AG09309 (cell line): ENCODE measurements at places on chromosomes 12 and 14.
A peak's percentile ranks its signal among the peaks of the same experiment; 100 is the strongest.

DNA sequence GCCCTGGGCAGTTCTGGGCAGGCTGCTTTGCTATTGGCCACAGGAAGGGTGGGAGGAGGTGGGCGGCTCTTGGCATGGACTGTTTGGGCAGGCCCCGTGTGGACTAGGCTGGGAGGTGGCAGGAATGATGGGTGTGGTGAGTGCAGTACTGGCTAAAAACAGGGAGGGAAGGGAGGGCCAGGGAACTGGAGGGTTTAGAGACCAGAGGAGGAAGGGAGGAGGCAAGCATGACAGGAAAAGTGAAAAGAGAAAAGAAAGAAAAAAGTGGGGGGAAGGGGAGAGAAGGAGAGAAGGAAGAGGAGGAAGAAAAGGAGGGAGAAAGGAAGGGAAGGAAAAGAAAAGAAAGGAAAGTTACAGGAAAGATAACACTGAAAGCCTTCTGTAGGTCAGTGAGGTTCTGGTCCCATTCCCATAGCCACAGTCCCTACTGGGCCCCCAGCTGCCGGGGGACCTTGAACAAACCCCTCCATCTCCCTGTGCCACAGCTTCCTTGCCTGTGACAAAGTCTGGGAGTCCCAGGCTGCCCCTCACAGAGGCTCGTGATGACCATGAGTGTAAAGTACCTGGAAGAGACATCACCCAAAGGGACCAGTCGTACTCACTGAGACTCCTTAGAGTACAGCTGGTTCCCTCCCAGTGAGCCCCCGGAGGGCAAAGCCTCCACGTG is 1.1 kb upstream of the C14orf132 start:
- no peak for DNase-seq

- DNase-seq = no peak
Observed at GRCh38 chr14:36845356-36846012, 183.8 kb downstream of the PAX9 start.

- no peak for DNase-seq
Observed at GRCh38 chr12:50219544-50219943, 52.4 kb upstream of the CERS5 start.

GRCh38 chr12:132006056-132006680 is 56.4 kb downstream of the EP400 start:
- DNase-seq = no peak

- no peak for DNase-seq
Observed at GRCh38 chr12:46148327-46149078, 120.3 kb downstream of the SLC38A1 start.

- DNase-seq = no peak
Observed at GRCh38 chr12:106647793-106648514, 65.2 kb downstream of the RFX4 start.

GRCh38 chr12:109734219-109735000 is 20.8 kb downstream of the FAM222A start:
- no peak for DNase-seq

DNA sequence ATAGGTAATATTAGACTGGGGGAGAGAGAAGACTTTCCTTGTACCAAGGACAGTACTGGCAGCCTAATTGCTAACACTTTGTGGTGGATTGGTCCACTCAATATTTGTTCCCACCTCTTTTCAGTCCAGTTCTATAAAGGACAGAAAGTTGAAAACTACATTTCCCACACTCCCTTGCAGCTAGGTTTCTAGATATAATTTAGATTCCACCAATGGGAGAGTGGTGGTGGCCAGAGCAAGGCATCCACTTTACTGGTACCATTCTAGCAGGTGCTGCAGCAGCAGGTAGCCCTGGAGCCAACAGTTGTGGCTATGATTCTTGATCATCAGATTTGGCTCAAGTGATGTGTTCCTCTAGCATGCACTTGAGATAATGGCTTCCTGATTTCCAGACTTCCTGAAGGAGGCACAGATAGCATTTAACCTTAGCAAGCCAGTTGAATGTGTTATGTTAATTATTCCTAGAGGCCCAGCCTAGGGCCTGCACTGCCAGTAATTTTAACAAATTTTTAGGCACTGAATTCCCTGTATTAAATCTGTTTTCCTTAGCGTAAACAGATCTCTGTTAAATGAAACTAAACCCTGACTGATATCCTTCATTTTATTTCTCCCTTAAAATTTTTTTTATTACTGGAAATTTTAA is 24.4 kb downstream of the SLC38A1 start:
- no peak for DNase-seq

DNA sequence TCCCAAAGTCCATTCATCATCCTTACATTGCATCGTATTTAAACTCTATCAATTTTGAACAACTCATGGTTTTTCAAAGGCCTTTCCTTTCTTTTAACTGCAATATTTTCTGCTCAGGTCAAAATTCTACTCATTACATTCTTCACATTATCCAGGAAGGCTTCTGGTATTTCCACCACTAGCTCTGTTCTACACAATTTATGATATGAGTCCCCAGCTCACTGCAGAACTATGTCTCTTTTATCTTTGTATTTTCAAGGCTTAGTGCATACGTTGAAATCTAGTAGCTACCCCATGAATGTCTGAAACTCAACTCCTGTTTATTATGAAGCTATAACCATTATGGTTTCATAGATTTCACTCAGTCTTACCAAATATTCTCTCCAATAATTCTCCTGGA is 282.9 kb downstream of the DUSP6 start:
- no peak for DNase-seq

DNA sequence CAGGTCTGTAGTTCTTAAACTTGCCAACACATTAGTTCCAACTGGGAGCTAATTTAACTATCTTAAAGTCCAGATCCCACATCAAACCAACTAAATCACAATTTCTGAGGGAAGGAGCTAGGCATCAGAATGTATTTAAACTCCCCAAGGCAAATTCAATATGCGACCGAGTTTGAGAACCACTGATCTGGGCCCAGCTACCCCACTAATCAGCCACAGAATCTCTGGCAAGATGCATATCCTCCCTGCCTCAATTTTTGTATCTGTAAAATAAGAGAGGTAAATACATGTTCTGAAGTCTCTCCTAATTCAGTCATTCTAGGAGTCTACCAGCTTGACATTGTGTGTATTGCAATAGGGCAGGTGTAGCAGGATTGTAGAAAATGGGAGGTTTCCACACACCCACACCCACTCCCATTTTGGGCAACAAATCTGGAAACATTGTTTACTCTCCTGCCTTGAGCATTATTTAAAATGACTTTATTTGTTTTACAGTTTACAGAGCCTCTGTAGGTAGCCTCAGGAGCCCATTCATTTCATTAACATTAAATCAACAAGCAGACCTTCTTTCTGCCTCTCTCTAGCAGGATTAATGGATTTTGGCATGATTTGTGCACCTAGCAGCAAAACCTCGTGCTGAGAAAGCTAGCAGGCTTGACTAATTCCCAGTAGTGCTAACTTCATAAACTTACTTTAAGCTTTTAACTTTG is 15.6 kb downstream of the LGR5 start:
- no peak for DNase-seq

DNA sequence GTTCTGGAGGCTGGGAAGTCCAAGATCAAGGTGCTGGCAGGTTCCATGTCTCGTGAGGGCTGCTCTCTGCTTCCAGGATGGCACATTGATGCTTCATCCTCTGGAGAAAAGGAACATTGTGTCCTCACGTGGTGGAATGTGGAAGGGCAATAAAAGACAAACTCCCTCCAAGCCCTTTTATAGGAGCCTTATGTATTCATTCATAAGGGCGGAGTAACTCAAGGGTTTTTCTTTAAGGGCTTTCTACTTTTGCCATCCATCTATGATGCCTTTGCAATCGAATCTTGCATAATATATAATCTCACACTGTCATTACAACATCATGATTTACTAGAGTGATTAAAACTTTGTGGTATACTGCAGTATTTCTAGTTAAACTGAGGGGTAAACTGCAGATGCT is 132.7 kb upstream of the DDHD1 start:
- no peak for DNase-seq

GRCh38 chr14:58738189-58738836 is 100.6 kb downstream of the DACT1 start:
- DNase-seq = peak; percentile 57

DNA sequence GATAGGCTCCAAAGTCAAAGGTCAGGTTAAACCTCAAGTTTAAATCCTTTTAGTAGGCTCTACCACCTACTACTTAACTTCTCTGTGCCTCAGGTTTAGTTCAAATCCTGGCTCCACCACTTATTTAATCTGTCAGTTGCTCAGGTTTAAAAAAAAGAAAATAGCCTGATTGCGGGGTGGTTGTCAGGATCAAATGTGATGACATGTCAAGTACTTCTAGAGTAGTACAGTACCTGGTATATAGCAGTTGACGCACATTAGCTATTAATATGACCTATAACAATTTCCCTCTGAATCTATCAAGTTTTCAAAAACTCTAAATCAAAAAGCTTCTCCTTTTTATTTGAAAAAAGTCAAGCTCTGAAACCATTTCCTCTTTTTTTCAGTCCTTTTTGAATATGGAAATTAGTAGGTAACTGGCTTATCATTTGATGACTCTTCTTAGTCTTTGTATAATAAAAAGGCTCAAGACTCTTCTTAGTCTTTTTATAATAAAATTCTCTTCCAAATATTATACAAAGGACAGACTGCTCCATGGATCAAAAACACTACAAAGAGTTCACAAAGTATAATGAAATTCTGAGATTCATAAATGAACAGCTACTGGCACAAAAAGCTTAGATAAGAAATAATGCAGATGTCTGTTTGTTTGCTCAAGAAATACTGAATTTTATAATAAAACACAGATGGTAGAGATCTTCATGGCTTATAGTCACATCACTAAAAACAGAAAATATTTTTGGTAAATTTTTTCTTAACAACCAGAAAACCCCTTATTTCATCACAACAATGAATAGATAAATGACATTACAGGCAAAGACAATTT is 5.0 kb downstream of the OSBPL8 start:
- DNase-seq = no peak

GRCh38 chr14:103696070-103696402 is 19.2 kb downstream of the XRCC3 start:
- DNase-seq = no peak

DNA sequence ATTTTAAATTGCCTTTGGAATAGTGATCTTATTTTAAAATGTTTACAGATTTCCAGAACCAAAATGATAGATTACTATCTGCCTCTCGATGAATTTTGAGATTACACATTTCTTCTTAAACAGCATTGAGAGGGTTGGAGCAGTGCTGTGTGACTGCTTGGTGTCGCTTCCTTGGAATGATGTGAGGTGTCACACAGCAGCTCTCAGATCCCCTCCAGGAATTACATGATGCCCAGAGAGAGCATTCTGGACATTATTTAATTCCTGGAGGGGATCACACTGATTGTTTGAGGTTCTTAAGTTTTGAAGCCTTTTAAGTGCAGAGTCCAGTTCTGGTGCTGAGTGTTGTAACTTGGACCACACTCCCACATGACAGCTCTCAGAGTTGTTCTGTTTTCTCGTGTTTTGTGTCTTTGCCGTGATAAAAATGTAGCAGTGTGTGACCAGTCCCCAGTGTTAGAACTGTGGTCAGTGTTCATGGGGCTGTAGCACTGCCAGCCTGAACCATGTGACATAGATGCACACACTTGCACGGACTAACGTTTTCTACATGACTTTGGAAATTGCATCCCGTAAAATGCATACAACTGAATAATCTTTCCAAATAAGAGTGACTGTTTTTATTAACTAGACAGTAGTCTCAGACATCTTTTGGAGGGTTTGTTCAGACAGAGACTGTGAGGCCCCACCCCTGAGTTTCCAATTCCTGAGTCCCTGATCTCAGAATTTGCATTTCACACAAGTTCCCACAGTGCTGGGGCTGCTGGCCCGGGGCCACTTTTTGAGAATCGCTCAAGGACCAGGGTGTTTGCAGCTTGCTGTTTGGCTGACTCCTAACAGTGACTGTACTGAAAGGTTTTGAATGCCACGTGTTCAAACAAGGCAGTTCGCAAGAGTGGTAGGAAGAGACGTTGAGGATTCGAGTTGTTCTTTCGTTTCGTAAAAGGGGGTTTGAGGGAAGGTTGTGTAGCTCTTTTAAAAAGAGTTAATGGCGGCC is 26.0 kb downstream of the XRCC3 start:
- DNase-seq = no peak

DNA sequence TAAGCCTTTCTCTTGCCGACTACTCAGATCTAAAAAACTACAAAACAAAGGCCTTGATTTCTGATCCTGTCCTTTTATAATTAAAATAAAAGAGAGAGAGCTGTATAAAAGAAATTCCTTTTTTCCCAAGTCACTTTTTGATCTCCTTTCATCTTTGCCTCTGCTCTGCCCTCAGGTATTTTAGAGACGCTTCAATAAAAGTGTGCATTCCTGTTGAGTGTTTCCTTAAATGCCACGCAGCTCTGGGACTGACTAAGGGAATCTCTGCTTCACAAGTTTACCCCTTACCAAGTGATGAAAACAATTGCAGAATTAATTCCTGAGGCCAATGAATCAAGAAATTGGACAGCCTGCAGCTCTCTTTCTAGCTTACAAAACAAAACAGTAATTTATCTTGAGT is 1109.8 kb downstream of the TMTC2 start:
- DNase-seq = no peak

- DNase-seq = no peak
Observed at GRCh38 chr14:34184126-34184525, 233.3 kb upstream of the EGLN3 start.
